GM12878 (cell line): ENCODE measurements at places on chromosomes 2 and 18. TPM values are rescaled to one million over a fixed set of nuclear protein-coding genes. Genes with fewer than 3 reads are reported as not detected.
A peak's percentile ranks its signal among the peaks of the same experiment; 100 is the strongest.

DNA sequence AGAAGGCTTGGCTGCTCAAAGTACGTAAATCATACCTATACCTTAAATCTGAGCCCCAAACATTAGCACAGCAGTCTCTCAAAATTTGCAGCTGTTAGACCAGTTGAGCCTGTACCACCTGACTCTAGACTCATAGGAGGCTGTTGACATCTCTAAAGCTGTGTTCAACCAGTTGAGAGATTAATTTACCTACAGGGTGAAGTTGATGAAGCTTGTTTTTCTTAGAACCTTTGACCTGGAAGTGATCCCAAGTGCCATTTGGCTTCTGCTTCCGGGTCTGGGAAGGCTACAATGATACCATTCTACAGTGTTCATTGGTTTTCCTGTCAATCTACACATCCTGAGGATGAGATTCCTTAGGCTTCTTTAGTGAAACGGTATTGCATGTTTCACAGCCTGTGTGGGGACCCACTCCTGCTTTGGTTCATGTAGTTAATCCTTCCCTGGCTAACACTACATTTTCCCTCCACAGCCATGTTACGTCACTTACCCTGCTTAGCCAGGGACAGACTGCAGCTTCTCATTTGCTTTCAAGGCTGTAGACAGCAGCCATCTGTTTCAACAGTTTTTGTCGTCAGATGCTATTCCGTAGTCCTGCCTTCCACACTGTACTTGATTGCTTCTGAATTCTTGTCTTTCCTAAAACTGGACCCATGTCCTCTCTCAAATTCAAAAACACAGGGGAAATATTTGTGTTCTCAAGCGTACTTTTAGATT, 4.7 kb upstream of the IL1RL2 start:
- no peaks in the 10 kb centered on the region for H3K27me3 ChIP-seq
- no peaks in the 10 kb centered on the region for H3K36me3 ChIP-seq
- no peak for DNase-seq

- no peaks in the 10 kb centered on the region for H3K27me3 ChIP-seq
- H3K4me1 ChIP-seq = no peaks in the 10 kb centered on the region
- no peak overlapping the region for H3K4me3 ChIP-seq
- H3K27ac ChIP-seq = no peak overlapping the region
Observed at GRCh38 chr2:28336264-28336980, 56.2 kb upstream of the FOSL2 start.

Gene POU3F3
- not detected in 2 replicates for polyA plus RNA-seq

Gene GYPC
- 80.4 and 87.6 TPM in 2 replicates for polyA plus RNA-seq

- no peaks in the 10 kb centered on the region; the same call in 1 of the 2 replicates for H3K4me1 ChIP-seq
- H3K4me3 ChIP-seq = no peak overlapping the region
- no peak for DNase-seq
- no peaks in the 10 kb centered on the region for H3K27me3 ChIP-seq
- H3K36me3 ChIP-seq = no peaks in the 10 kb centered on the region
- no peak overlapping the region for H3K27ac ChIP-seq
Observed at GRCh38 chr2:63192169-63192888, 141.7 kb downstream of the OTX1 start.

- H3K27ac ChIP-seq = no peak overlapping the region
- H3K4me3 ChIP-seq = peak overlapping the region; percentile 81
- DNase-seq = no peak
- no peaks in the 10 kb centered on the region for H3K27me3 ChIP-seq
Observed at GRCh38 chr2:23385748-23386338, 864 bp downstream of the KLHL29 start.

Gene RAPGEF4
- 0.18 TPM in 1 of 2 replicates, not detected in the other for polyA plus RNA-seq

Gene EGR4
- 0.07 TPM in 1 of 2 replicates, not detected in the other for polyA plus RNA-seq

DNA sequence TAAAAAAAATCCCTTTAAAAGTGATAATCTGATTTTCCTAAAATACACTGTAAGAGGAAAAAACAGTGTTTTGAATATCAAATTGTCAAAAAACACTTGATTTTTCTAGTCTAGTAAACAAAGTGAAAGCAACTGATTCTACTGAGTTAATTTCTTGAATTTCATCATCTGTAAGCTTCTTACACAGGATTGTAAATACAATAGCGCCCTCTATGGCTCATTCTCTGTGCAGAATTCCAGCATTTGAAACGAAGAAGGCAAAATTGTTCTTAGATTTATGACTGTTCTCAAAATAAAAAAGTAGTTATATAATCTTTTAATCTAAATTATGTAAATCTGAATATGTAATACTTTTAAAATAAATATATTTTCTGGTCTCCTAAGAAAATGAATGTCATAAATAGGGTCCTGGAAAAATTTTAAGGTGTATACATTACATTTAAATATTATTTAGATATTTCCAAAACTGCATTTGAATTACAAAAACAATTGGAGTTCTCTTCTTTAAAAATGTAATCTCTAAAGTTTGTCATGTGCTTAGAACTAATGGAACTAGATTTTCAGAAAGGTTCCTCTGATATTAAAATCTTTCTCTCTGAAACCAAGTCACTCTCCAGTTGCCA, 176.9 kb upstream of the MC4R start:
- no peak overlapping the region for H3K27ac ChIP-seq
- DNase-seq = no peak
- no peaks in the 10 kb centered on the region for H3K27me3 ChIP-seq
- H3K4me1 ChIP-seq = no peaks in the 10 kb centered on the region

Gene LYPD6
- not detected in 2 replicates for polyA plus RNA-seq

DNA sequence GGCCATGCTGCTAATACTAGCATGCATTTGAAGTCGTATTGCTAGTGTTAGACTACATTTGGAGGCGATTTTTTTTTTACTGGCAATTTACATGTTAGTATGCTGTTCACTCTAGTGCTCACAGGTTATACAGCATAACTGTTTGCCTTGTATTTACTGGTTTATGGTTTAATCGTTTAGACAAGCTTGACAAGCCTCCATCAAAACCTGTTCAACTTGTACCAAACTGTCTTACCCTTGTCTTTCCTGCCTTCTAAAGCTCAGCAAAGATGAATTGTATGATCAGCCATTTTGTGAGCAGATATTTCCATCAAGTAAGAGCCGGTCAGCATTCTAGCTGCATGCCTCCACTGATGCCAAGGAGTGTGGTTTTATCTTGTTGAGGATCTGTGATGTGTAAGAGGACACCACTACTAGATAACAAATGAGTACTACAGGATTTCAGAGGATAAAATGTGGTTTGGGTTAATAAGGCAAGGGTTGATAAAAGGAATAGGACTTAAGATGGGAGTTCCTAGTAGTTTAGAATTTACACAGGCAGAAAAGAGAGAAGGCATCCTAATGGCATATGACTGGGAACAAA, 68.4 kb upstream of the ITM2C start:
- no peak for DNase-seq
- no peaks in the 10 kb centered on the region for H3K27me3 ChIP-seq
- no peak overlapping the region for H3K27ac ChIP-seq

DNA sequence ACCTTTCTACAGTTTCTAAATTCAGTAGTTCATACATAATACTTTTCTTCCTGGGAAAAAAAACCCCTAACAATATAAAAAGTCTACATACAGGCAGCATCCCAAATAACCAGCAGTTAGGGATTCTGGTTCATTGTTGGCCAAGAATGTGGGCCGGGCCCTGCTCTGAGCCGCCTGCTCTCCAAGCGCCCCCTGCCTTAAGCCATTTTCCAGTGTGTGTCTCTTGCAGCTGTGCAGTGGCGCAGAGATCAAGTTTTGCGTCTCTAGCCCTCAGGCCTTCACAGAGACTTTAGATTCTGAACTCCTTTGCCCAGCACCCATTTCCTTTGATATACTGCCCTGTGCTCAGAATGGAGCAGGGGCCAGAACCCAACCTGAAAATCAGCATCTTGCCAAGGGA, 32.9 kb downstream of the RMC1 start:
- DNase-seq = no peak
- H3K27ac ChIP-seq = no peak overlapping the region
- H3K36me3 ChIP-seq = peaks cover 44% of the 10 kb centered on the region
- no peak overlapping the region for H3K4me3 ChIP-seq

- no peak overlapping the region for H3K4me3 ChIP-seq
- H3K36me3 ChIP-seq = no peaks in the 10 kb centered on the region
- DNase-seq = no peak
- H3K27ac ChIP-seq = no peak overlapping the region
- H3K27me3 ChIP-seq = no peaks in the 10 kb centered on the region
Observed at GRCh38 chr2:85826990-85827878, 61.6 kb downstream of the ST3GAL5 start.

GRCh38 chr2:28683100-28683706, 68.4 kb upstream of the PPP1CB start:
- no peaks in the 10 kb centered on the region for H3K27me3 ChIP-seq
- no peaks in the 10 kb centered on the region for H3K36me3 ChIP-seq
- peaks cover 15% of the 10 kb centered on the region for H3K4me1 ChIP-seq
- DNase-seq = no peak
- H3K4me3 ChIP-seq = no peak overlapping the region

- no peaks in the 10 kb centered on the region for H3K27me3 ChIP-seq
- no peak for DNase-seq
- no peaks in the 10 kb centered on the region for H3K36me3 ChIP-seq
- no peaks in the 10 kb centered on the region for H3K4me1 ChIP-seq
- no peak overlapping the region for H3K4me3 ChIP-seq
Observed at GRCh38 chr2:217357886-217358620, 498.2 kb upstream of the TNP1 start.

Gene CENPA
- 52.5 and 55.3 TPM in 2 replicates for polyA plus RNA-seq
